ENCODE measurements at places on chromosomes 3 and 15.

DNA sequence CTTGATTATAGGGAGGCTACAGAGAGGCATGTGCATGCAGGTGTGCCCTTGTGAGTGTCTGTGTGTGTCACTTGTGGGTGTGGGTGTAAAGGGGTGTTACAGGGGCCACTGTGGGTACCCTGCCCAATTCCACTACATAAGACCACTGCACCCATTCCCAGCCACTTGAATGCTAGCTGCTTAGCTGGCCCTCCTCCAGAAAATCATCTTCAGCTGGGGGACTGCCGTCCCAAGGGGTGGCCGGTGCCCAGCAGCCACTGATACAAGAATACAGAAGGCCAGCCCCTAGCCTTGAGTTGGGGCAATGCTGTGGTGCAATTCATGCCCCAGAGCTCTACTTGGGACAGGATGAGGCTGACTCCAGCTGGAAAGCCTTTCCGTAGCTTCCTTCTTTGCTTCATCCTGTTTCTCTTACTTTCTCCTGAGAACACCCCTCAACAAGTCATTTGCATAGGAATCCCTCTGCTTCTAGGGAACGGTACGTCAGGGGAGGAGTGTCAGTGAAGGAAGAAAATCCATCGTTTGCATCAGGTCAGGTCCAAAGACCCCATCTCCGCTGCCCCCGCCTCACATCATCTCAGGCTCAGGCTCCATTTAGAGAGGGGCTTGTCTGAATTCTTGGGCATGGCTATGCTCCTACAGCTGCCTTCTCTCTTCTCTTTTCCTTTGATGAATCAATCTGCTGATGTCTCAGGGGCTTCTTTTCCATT lies 72.0 kb downstream of the SCN5A start:
- no peak for DNase-seq

DNA sequence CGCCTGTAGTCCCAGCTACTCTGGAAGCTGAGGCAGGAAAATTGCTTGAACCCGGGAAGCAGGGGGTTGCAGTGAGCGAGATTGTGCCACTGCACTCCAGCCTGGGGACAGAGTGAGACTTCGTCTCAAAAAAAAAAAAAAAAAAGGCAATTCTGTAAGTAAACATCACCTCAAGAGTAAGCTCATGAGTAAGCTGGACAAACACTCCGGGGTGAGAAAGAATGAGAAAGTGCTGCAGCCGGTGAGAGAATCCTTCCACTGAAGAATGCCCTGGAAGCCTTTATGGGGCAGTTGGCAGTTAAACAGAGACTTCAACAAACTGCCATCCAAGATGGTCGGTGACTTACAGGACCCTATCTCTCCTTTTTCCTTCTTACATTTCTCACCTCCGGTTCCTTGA lies 47.5 kb downstream of the FEZF2 start:
- DNase-seq, result no peak

- no peak for DNase-seq
These were observed 9.6 kb downstream of the ARHGEF3 start for GRCh38 chr3:56792193-56792592.

DNA sequence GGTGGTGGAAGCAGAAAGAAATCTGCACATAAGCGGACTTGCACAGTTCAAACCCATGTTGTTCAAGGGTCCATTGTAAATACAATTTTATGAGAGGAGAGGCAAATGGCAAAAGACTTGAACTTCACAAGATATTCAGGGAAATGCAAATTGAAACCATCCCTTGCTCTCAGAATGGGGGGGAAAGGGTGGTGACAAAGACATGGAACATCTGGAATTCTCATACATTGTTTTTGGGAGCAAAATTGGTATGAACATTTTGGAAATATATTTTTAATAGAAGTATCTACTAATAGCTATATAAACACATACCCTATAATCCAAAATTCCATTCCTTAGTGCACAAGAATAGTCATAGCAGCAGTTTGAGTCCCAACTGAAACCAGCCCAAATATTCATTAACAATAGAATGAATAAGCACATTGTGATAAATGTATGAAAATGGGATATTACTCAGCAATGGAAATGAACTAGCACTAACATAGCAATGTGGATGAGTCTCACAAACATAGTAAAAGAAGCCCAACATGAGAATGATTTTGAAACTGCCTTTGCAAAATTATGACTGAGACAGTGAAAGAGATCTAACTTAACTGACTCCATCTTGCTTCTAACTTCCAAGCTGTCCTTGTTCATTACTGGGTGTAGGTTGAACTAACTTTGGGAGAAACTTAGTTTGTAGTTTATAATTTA lies 77.2 kb downstream of the CD200R1L start:
- DNase-seq, result peak; percentile 75
